ENCODE measurements at places on chromosomes 5 and 9.

DNA sequence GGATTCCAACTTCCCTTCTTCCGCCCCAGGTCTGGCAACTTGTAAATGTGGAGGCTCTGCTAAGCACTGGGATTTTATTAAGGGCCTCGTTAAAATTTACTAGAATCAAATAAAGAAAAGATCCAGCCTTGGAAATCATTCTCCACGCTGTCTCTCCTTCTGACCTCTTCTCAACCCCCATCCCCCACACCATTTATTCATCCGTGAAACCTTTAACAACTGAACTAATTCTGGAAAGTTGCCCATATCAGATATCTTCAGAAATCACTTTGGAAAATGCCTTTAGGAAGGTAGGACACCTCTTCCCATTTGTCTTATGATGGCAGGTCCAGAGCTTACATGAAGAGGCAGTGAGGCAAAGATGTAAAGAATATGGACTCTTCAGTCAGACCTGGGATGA lies 288.5 kb downstream of the SLIT3 start:
- no peak for DNase-seq

DNA sequence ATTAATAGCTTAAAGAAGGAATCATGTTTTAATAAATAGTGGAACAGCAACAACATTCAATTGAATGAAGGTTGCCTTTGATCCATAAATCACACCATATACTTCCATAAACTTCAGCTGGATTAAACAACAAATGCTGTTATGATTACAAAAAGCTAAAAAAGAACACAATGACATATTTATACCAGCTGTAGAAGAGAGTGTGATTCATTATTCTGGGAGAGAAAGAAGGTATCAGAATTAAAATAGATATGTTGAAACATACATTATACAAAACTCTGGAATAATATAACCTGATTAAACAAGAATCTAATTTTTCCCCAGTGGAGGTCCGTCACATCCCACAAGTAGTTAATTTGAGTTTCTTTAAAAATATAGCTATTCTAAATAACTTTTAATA lies 7.5 kb upstream of the RECK start:
- no peak for DNase-seq

GRCh38 chr5:75620184-75620959 lies 9.1 kb downstream of the ANKDD1B start:
- no peak for DNase-seq

DNA sequence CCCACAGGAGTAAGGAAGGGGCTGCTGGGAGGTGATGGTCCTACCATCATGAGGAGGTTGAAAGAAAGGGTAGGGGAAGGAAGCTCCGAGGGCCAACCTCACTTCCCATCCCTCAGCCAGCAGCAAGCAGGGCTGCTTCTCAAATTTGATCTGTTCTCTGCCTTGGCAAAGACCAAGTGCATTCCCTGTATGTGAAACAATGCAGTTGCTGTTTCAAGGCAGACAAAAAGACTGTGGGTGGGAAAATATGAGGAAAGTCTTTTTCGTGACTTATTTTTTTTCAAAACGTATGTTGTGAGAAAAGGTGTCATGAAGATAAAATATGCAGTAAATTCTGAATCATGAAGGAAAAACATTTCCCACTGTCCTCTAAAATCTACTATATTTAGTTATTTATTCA lies 165.9 kb downstream of the ARSB start:
- DNase-seq = no peak

DNA sequence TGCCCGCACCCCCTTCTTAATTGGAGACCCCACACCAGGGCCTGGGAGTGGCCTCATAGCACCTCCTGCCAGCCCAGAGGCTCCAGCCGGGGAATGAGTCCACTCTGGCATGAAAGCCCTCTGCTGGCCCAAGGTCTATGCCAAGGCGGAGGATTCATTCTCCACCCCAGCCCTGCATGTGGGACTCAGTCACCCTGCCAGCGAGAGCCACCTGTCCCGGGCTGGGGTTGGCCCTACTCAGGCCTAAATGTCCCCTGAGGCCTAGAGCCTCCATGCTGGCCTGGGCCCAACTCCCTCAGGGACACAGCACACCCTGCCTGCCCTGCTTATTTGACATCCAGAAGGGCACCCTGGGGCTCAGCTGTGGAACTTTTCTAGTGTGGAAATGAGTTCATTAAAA lies 1.0 kb upstream of the RAPGEF1 start:
- no peak for DNase-seq

- DNase-seq = no peak
These were observed 13.5 kb downstream of the B4GALT1 start for GRCh38 chr9:33153666-33154065.

DNA sequence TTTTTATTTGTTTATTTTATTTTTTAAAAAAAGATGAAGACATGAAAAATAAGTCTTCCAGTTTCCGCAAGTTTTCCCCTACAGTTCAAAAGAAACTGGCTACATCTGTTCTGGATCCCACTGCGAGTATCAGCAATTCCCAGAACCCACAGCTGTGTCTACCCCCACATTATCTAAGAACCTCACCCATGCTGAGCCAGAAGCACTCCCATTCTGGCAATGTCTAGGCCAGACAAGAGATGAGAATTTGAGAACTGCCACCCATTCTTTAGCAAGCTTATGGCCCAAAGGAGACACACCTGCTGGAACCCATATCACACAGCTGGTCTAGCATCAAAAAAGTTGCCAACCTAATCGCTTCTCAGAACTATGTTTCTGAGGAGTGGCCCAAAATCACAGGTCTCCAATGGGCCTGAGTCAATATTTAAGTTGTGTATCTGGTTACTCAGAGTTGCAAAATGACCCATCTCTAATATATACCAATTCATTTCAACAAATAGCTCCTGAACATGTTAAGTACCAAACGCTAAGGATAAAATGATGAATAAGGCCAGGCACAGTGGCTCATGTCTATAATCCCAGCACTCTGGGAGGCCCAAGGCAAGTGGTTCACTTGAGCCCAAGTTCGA lies 27.1 kb downstream of the MTMR12 start:
- no peak for DNase-seq

DNA sequence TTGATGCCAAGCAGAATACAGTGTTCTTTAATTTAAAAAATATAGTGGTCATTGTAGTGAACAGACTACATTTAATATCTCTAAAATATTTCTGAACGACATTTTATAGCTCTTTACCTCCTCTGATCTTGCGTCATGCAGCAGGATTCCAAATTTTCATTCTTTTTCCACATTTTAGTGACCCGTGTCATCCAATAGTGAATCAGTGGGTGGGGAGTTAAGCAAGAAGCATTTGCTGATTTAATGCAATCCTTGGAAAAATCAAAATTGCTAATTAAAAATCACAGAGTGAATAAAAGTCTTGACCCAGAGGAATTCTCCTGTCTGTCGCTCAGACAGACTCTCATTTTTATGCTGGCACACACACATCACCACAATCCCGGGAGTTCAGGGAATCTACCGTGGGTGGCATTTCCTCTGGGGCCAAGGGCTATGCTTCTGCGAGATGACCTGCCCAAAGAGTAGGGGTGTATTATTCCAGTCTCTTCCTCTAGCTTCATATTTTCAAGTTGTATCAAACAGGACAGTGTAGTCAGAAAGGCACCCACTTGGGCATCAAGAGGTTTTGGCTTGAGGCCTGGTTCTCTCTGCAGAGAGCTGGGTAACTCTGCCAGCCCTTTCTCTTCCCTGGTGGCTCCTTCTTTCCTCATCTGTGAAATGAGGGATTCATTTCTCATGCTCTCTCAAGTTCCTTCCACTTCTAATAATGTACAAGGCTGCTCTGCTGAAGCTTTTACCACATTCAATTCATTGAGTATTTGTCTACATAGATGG lies 24.8 kb upstream of the OTP start:
- no peak for DNase-seq

All from esophagus muscularis mucosa (tissue), 4 donors.